ENCODE measurements at places on chromosomes 11 and 22. TPM values are rescaled to one million over a fixed set of nuclear protein-coding genes. Genes with fewer than 3 reads are reported as not detected.

SPTBN2 gene
- total RNA-seq = 11.4 TPM

OR8A1 gene
- not detected for total RNA-seq

WT1 gene
- total RNA-seq = 4.6 TPM

DCDC1 gene
- total RNA-seq = 0.66 TPM

POTEH gene
- total RNA-seq = not detected

CCDC188 gene
- 0.69 TPM for total RNA-seq

NOL12 gene
- total RNA-seq = 25.9 TPM

PIM3 gene
- total RNA-seq = 44.2 TPM

CSRP3 gene
- total RNA-seq = not detected

LMNTD2 gene
- total RNA-seq = 1.1 TPM

PANX2 gene
- 0.54 TPM for total RNA-seq

BBOX1 gene
- total RNA-seq = not detected

CNIH2 gene
- 2.0 TPM for total RNA-seq

- no peak for DNase-seq
Observed at GRCh38 chr22:26399289-26399688, 29.8 kb upstream of the ASPHD2 start.

DNA sequence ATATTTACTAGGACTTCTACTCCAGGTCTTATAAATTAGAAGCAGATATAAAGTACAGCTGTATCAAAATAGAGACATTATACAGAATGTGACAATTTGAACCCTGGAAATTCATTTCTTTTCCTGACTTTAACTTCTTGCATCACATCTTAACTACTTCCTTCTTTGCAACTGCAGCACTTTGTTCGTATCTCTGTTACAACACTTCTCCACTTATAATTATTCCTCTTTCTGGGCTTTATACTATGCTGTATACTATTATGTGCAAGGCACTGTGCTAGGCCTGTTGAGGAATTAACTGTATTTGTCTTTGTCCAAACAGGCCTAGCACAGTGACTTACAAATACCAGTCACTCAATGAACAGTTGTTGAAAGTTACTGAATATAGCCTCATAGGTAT is 1.8 kb upstream of the SLC36A4 start:
- DNase-seq = no peak

GRCh38 chr11:123104697-123105096 is 42.8 kb upstream of the HSPA8 start:
- DNase-seq = no peak

- DNase-seq = no peak
Observed at GRCh38 chr11:66015936-66016792, 4.4 kb downstream of the CST6 start.

- DNase-seq = no peak
Observed at GRCh38 chr22:47160141-47160541, 397.7 kb downstream of the TBC1D22A start.

- DNase-seq = no peak
Observed at GRCh38 chr22:17787716-17788330, 13.6 kb upstream of the BID start.

DNA sequence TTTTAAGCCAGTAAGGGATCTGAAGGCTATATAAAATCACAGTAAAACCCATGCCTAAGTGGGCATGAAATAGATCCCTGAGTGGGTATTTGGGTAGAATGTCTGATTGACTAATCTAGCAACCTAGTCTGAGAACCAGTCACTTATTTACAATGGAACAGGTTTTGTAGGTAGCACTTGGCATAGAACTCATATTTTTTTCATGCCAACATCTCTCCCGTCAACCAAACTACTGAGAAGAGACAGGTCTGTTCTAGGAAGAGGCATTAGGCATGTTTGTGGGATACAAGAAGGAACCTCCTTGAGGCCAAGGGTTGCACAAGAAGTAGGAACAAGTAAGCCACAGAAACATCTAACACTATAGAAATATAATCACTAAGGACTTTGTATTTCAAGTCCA is 840.4 kb upstream of the TENM4 start:
- DNase-seq = no peak

DNA sequence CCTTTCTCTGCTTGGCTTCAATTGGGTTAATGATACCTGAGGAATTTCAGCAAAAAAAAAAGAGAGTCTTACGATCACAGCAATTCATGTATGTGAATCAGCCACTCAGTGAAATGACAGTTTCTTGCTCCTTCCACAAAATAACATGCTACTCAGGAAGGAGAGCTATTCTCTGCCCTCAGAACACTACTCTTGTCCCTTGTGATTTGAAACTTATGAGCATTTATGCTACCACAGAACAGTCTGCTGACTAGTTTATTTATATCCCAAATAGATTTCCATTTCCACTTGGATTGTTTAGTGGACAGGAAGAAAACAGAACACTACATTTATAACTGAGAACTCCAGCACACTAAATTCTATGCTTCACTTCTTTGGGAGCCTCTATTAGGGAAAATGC is 8.5 kb downstream of the TFIP11 start:
- DNase-seq = no peak

GRCh38 chr11:75796091-75796435 is 18.9 kb upstream of the UVRAG start:
- peak; percentile 53 for DNase-seq

- DNase-seq = no peak
Observed at GRCh38 chr11:75714211-75714610, 3.4 kb upstream of the MOGAT2 start.

DNA sequence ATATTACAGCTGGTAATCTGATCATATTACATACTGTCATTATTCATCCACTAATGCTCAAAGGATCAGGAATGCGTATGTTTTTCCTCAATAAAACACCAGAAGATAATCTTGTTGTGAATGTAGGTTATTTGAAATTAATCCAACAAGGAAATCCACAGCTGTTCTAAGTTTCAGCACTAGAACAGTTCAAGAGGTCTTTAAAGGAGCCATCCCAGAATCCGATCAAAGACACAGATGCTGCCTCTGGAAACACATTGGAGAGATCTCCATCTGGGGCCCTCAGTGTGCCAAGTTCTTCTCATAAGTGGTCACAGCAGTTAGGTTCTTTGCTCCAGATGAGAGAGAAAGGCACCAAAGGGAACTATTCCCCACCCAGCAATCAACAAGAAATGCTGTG is 1955.1 kb upstream of the RAG2 start:
- peak; percentile 48 for DNase-seq

GRCh38 chr22:25048659-25049647 is 96.4 kb downstream of the KIAA1671 start:
- DNase-seq = peak; percentile 54

DNA sequence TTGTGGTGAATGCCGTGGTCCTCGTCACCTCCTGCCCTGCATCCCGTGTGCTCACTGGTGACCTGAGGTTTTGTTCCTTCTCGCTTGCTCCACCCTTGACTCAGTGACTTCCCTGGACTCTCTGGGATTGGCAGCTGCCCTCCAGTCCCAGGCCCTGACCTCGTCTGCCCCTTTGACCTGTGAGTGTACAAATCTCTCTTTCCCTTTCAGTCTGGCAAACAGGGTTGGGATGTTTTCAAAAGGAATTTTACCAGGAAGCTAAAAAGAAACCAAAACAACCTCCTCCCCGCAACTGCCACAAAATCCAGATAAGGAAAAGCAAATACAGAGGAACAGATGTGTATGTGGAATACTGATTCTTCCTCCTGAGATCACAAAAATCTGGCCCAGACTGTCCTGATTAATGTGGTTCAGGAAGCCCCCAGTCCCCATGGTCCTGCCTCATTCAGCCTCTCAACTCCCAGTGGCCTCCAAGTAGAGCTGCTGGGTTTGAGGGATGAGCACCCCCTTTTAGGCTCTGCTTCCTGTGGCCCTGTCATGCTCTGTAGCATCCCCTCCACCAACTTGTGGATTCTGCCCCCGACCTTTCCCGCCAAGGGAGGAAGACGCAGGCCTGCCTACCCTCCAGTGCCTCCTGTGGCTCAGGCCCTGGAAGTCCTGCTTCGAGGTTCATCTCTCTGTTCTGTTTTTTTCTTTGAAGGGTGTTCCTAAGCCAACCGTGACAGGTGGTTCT is 15.2 kb downstream of the ROBO4 start:
- DNase-seq = no peak

DNA sequence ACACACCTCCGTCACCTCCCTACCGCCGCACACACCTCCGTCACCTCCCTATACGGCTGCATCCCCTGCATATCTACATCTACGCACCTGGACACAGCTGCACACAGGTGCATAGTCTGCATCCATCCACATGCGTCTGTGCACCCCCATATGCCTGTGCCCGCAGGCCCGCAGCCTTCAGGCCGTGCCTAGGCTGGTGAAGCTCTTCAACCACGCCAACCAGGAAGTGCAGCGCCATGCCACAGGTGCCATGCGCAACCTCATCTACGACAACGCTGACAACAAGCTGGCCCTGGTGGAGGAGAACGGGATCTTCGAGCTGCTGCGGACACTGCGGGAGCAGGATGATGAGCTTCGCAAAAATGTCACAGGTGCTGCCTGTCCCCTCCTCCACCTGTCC is 4.8 kb downstream of the PKP3 start:
- DNase-seq = peak; percentile 36

DNA sequence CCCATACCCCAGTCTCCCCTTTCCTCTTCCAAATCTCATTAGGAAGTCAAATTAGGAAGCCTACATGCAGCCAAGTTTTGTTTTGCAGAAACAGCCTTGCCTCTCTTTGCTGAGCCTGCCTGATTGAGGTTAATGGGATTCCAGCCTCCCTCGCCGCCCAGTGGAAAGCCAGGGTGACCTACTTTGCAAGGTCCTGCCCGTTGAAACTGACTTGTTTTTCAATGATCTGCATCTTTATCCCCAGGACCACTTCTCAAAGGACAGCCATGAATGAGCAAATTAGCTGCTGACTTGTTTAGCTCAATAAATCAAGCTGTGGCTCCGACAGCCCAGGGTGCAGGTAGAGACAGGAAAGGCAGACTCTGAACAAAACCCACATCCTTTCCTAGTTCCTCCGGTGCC is 110.4 kb downstream of the RRAS2 start:
- DNase-seq = no peak

DNA sequence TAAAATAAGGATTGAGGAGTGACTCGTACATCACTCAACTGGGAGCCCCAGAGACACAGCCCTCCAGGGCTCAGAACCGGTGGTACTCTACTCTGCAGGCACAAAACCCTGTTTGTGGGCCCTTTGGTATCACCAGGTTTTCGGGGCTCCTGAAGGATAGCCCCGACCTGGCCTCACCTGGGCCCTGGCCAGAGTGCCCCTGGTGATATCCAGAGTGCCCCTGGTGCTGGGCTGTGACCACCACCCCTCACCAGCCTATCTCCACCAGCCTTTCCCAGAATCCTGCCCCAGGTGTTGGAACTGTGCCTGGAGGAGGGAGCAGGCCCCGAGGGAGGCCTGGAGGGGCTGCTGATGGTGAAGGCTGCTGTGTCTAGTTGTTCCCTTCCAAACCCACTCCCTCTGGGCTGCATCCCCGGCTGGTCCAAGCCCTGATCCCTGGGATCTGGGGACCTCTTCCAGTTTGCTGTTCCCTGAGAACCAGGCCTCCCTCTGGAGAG is 2.2 kb upstream of the GGT5 start:
- no peak for DNase-seq

DNA sequence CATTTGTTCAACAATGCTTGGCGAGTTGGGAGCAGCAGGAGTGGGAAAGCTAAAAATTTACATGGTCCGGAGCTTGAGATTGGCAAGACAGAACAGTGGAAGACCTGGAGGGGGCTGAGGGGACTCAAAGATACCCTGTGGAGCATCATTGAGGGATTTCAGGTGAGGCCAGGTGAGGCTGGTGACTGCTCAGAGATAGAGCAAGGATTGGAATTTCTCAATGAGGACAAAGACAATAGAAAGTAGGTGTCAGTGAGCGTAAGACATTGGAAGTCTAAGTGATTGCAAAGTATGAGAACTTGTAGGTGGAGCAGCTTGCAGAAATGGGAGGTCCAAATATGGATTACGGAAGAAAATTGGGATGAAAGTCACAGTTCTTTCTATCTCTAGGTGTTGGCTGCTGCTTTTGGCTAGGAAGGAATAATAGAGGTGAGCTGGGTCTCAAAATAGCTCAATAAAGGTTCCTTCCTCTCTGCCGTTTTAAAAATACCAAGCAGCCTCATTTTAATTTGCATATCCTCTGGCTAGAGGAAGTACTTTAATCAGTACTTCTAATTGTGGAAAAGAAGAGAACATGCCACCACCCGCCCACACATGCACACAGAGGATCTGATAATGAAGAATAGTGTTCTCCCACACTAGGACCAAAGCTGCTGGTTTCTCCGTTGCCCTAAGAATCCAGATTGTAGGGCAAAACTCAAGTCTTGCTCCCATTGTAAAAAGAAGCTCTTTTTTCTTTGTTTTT is 41.8 kb upstream of the SORL1-AS1 start:
- no peak for DNase-seq

GRCh38 chr22:46737105-46737975 is 712 bp downstream of the CERK start:
- peak; percentile 21 for DNase-seq

GRCh38 chr11:47325271-47326041 is 27.0 kb downstream of the MYBPC3 start:
- DNase-seq = no peak

GRCh38 chr11:21933095-21933494 is 259.8 kb upstream of the ANO5 start:
- no peak for DNase-seq

- no peak for DNase-seq
Observed at GRCh38 chr11:133977067-133977677, 20.4 kb upstream of the IGSF9B start.

- peak; percentile 2 for DNase-seq
Observed at GRCh38 chr11:22807855-22808570, 21.6 kb downstream of the SVIP start.

- DNase-seq = no peak
Observed at GRCh38 chr11:126660321-126660720, 304.8 kb downstream of the ST3GAL4 start.

DNA sequence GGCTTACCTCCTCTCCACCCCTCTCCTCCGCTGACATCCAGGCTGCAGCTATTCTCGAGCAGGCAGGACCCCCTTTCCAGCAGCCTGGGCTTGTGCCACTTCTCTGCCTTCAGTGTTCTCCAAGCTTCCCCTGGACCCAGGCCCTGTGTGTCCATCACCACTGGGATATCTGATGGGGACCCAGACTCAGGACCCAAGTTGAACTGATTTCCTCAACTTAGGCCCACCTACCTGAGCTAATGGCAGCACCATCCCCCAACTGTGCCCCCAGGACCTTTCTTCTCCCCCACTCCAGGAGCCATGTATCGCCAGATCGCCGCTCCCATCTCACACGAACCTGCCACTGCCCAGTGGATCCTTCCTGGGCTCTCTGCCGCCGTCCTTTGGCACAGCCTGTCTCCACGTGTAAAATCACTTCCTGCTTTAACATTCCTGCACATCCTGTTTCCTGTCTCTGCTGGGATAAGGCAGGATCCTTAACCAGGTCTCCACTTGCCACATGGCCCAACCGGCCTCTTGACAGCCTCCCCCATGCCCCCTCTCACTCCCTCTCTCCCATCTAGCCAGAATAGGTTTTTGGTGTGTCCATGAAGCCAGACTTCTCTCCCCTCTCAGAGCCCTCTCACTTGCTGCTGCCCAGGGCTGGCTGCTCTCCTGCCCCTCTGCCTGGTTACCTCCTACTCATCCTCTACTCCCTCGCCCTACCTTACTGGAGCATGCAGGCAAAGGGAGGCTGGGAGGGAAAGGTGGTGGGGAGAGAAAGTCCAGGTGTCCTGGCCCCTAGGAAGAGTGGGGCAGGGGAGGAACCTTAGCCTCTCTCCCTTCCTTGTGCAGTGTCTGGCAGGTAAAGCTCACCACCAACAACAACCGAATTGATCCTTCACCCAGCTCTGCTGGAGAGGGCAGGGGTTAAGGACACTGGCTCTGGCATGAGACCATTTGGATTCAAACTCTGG is 9.4 kb downstream of the SPATA19 start:
- DNase-seq = no peak
